ENCODE measurements at places on chromosomes 12 and 14.

GRCh38 chr14:57712102-57712501 is 153.8 kb downstream of the SLC35F4 start:
- no peak for DNase-seq

DNA sequence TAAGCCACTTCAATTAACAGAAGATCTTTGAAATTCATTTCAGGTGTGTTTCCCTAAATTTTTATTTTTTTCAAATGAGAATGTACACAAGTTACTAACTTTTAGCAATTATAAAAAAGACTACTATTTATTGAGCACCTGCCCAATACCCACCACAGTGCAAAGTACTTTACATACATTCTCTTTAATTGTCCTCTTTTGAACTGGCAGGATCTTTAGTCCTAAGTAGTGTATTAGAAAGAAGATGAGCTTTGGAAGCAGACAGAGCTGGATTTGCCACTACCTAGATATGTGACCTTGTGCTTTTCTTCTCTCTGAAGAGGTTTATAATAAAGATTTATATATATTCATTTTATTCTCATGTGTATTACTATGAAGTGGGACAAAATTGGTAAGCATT is 63.7 kb downstream of the TMEM117 start:
- DNase-seq: no peak

- no peak for DNase-seq
Observed at GRCh38 chr12:95959107-95959506, 16.0 kb downstream of the AMDHD1 start.

DNA sequence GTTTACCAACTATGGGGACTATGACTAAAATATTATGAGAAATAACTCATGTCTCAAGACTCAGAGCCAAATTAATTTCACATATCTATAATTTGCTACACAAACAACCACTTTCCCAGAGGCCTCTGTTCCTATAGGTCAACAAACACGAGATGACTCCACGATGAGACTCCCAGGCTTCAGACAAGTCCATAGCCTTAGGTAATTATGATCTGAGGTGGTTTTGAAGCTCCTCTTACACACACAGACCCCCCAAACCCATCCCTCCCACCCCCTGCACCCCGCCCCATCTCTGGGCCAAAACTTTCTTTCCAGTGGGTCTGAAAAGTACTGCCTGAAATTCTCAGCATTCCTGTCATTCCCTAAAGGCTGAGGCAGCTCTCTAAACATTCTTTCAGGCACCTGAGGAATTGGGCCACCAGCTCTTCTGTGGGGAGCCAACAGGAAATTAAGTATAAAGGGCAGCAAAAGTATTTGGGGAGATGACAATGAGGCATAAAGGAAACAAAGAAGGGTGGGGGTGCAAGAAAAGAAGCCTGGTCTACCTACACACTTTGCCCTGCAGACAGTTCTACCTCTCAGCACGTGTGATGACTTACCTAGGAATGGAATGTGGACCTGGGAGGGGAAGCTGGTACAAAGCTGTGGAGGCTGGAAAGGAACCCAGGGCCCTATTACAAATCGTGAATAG is 143.6 kb downstream of the PAWR start:
- DNase-seq: no peak

DNA sequence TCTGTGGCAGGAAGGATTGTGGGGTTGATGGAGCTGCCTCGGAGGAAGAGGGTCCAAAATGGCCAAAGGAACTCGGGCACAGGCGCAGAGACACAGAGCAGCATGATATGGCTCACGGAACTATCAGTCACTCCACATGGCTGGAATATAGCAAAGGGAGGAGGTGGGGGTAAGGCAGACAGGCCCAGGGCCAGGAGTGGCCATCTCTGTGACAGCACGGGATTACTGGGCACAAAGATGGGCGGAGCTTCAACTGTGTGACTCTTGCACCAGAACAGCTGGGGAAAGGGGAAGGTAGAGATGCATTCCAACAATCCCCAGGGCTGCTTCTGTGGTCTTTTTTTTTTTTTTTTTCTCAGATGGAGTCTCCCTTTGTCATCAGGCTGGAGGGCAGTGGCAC is 24.8 kb upstream of the EML1 start:
- DNase-seq: no peak

GRCh38 chr12:70449074-70449752 is 83.1 kb downstream of the KCNMB4 start:
- no peak for DNase-seq

DNA sequence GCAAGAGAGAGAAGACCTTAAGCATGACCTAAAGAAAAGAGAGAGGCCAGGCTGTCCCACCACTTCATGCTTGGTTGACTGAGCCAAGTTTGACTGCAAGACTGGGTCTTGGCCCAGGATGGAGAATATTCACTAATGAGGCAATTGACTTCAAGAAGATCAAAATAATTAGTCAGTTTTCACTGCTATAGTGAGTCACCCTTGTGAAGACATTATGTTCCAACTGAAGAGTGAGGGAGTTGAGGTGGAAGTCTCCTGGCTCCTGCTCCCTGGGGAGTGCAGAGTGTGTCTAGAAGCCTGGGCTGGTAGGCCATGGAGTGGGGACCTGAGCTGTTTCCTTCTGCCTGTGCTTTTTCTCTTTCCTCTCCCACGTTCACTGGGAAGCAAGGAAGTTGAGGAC is 117.6 kb downstream of the CACNA1C start:
- no peak for DNase-seq

GRCh38 chr12:905261-906031 is 44.0 kb downstream of the RAD52 start:
- no peak for DNase-seq

DNA sequence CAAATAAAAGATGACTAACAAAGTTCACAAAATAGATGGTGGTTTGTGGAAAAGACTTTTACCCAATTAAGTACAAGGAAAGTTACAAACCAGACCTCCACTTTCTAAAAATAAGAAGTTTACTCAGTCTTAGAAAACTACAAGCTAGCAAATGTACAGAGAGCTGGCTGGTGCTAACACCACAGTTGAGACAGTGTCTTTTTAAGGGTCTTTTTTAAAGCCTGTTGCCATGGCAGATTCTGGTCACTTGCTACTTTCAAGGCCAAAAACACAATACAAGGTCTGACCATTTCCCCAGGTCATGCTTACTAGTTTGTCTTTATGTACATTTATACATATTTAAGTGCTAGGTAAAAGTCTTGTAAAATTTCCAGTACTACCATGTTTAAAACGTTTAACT is 2.4 kb downstream of the BTG1 start:
- DNase-seq: no peak

GRCh38 chr12:117816-118345 is 51.3 kb downstream of the IQSEC3 start:
- no peak for DNase-seq

DNA sequence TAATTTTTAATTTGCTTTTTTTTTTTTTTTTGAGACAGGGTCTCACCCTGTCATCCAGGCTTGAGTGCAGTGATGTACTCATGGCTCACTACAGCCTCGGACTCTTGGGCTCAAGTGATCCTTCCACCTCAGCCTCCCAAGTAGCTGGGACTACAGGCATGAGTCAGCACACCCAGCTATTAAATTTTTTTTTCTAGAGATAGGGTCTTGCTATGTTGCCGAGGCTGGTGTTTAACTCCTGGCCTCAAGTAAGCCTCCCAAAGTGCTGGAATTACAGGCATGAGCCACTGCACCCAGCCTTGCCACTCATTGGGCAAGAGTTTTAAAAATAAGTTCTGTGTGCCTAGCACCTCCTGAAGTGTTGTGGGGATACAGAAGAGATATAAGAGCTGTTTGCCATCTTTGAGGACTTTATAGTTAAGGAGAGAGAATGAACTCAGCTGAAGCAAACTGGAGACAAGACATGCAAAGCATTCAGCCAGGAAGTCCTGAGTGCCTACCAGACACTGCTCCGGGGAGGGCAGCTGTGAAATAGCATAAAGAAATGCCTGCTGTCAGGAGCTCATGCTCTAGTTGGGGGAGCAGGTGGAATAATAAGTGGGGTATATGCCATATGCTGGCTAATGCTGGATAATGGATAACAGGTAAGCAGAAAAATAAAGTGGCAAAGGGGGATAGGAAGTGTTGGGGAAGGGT is 15.0 kb upstream of the EMP1 start:
- DNase-seq: no peak

DNA sequence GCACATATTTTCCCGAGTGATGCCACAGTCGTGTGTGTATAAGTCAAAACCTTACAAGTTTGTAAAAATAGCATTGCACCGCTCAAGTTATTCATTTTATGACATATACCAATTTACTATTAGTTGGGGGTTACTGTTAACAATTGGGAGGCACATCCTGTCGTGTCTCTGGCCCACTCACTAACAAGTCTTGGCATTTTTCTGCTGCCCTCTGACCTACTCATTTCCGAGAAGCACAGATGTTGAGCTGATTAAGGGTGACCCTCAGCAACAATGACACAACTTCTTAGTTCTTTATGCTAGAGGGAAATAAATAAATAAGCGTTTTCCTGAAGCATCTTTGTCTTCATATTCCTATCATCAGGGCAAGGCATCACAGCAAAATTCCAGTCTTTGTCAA is 6.8 kb upstream of the ATG14 start:
- no peak for DNase-seq

DNA sequence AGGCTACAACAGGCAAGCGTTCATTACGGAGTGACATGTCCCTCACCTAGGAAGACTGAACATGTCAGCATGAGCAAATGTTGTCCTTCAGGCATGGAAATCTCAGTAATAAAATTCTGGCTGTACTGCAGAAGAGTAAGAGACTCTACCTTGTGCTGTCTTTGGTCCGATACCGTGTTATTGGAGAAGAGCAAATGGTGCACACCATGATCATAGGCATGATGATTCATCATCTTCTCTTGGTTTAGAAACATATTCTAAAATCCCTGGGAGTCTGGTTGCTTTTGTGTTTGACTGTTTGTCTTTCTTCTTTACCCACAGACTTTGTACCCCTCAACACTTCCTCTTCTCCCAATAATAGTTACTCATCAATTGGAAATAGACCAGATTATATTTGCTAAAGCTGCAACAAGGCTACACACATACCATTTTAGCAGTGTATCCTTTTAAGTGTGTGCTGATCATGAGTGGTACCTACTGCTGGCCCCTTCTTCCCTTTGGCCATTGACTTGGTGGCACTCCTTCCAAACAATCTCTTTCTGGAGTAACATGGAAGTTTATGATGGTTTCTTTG is 93.5 kb downstream of the RTN1 start:
- no peak for DNase-seq

DNA sequence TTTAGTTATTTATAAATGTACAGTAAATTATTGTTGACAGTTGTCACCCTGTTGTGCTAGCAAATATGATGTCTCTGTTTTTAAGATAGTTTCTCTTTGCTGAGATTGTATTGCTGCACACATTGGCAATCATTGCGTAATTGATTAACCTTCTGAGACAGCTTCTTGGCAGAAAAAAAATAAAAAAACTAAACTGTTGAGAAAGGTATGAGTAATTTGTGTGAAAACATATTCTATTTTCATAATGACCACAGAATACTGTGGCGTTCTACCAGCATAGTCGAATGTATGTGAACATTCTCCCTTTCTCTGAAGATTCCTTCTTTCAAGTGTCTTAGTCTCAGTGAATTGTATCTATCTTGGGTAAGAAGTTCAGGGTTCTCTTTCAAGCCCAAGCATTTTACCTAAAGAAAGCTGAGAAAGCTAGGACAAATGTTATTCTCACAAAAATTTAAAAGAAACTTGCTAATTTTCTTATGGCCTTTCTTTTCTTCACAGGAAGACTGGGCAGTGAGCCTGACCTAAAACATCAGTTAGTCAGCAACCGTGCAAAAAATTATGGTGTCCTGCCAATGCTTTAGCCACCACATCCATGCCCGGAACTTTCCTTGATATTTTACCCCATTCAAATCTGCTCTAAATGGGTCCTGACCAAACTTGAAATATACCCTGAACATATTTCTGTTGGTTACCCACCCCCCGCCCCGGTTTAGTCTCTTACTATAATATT is 69.0 kb upstream of the REP15 start:
- DNase-seq: no peak

Measured in stimulated activated CD4-positive, alpha-beta T cell treated with anti-CD3 and anti-CD28 coated beads, Interleukin-4, amount 100 ng/mL, for 1 hour (primary cell).